Stimulated activated CD8-positive, alpha-beta memory T cell treated with anti-CD3 and anti-CD28 coated beads, Interleukin-7, amount 100 ng/mL, for 1 hour (primary cell): ENCODE measurements at places on chromosomes 1 and 21.

GRCh38 chr1:153752571-153753195, 22.5 kb upstream of the SLC27A3 start:
- no peak for DNase-seq

GRCh38 chr1:169491845-169492281, 6.1 kb upstream of the SLC19A2 start:
- no peak for DNase-seq

DNA sequence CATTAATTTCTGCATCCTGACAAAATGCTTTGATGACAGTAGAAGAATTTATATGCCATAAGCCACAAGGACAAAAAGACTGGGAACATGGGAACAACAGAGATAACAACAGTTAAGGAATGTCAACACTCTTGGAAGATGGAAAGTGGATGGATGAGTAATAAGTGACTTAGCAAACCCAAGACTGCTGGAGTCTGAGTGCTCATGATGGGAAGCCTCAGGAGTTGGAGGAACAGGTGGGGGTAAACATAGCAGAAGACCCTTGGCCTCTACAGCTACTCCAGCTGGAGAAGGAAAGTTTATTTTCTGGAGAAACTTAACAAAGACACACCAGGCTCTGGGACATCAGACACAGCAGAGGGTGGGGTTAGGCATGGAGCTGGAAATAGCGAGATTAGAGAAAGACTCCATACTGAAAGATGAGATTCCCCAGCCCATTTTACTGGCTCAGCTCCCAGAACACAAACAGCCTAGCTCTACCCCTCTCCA, 13.6 kb downstream of the G0S2 start:
- no peak for DNase-seq

- no peak for DNase-seq
These were observed 154.3 kb downstream of the PLXNA2 start for GRCh38 chr1:208089761-208090370.

DNA sequence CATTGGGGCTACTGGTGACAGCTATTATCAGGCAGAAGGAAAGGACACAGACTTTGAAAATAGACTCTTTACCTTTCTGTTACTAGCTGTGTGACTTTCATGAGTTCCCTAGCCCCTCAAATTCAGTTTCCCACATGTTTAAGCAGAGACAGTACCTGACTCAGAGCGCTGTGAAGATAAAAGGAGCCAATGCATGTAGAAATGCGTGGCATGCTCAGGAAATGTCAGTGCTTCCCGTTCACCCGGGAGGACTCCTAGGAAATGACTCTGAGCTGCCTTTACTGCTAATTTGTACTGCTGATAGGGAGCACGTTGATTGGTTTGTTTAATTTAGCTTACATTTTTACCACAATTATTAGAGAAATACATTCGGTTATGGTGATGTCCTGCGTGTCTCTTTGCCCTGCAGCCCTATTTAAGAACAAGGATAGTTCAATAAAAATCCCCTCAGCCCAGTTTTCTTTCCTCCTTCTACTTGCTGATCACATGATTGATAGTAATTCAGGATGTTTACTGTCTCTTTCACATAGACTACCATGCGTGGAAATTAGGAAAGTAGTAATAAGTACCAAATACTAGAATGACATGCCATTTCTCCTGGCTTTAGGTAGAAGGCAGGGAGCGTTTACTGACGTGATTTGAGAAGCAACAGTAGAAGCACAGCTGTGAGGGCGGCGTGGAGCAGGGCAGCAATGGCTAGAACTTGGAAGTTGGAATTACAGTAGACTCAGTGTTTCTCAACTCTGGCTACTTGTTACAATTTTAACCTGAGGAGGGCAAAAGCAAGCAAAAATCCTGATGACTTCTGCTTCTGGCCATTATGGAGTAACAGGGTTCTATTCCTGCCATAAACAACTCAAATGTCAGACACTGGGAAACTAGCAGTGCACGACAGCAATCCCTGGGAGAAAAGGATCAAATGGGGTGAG, 15.9 kb downstream of the PDIK1L start:
- no peak for DNase-seq

DNA sequence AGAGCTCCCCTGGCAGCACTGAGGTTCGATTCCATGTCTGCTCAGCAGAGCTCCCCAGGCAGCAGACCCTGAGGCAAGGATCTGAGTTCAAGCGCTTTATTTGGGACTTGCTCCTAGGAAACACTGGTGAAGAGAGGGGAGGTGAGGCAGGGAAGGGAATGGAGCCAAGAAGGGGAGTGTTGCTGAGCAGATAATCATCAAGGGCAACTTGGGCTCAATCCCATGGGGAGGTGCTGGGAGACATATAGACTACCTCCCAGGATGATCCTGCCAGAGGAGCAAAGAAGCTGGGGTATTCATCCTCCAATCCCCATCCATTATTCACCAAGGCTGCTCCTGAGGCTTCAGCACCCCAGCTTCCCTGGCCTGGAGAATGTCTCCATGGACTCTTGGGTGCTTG, 47.0 kb downstream of the GRIK3 start:
- DNase-seq: no peak

DNA sequence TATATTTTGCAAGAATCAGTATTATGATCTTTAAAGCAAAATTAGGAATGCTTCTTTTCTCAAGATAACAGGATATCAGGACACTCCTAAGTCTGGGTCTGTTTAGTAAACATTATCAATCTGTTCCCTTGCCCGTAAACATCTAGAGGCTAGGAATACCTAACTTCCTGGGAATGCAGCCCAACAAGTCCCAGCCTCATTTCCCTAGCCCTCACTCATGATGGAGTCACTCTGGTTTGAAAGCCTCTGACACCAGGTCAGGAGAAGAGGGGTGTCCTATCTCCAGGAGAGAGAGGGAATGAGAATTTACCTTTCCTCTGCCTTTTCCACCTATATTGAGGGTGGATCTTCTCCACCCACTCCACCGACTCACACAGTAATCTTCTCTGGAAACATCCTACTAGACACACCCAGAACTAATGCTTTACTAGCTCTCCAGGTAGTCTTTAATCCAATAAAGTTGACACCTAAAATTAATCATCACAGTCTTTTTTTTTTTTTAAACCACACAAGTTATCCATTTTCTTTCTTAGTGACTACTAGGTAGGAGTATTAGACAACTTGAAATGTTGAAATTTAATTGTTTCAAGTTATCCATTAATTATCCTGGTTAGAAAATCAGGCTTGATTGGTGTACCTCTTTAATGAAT, 659.3 kb downstream of the USP25 start:
- no peak for DNase-seq

DNA sequence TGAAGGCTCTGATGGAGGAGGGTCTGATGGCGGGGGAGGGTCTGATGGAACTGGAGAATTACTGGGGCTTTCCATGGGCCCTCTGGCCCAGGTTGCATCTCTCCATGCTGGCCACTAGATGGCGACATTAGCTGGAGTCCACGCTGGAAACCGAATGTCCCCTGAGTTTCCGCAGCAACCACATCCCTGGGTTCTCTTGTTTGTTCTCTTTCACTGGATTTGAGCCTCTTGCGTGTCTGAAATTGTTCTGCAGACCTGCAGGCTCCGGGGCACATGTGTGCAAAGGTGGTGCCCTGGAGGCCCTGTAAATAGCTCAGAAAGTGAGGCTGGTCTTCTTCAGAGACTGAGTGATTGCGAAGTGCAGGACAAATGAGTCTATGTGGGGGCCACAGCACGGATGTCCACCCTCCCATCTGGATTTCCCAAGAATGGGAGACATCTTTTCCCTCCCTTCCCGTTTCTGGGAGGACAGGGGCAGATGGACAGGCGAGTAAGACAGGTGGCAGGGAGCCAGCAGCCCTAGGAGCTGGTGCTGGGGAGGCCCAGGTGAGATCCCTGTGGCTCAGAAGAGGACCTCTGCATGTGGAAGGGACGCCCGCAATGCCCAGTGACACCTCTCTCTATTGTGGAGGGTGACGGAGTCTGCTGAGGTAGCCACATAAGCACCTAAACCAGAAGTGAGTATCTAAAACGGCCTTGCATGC, 73.2 kb upstream of the ABCG1 start:
- DNase-seq: peak; percentile 25

- DNase-seq: no peak
These were observed 21.2 kb downstream of the PADI6 start for GRCh38 chr1:17393230-17393629.
